ENCODE measurements at places on chromosomes 7 and 10. TPM values are rescaled to one million over a fixed set of nuclear protein-coding genes. Genes with fewer than 3 reads are reported as not detected.

The ACSM6 gene
- not detected for polyA plus RNA-seq

The MUC12 gene
- 5.3 TPM for polyA plus RNA-seq

The DENND11 gene
- 3.8 TPM for polyA plus RNA-seq

The NEBL gene
- polyA plus RNA-seq: 20.0 TPM

The C7orf33 gene
- not detected for polyA plus RNA-seq

The KCNIP2 gene
- 5.1 TPM for polyA plus RNA-seq

The GPR22 gene
- polyA plus RNA-seq: 0.11 TPM

The TMEM60 gene
- polyA plus RNA-seq: 27.9 TPM

The GCK gene
- polyA plus RNA-seq: 0.90 TPM

DNA sequence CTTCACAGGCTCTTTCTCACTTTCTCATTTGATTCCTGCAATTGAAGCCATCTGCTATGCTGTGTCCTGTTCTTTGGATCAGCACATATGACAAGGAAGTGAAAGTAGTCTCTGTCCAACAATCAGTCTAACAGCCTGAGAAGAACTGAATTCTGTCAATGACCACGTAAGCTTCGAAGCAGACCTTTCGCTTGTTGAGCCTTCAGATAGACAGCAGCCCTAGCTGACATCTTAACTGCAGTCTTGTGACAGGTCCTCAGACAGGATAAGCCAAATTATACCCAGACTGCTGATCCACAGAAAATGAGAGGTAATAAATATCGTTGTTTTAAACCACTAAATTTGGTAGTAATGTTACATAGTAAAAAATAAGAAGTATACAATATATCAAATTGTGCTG lies 691.0 kb upstream of the LRRTM3 start:
- DNase-seq: no peak

- peak; percentile 85 for DNase-seq
Observed at GRCh38 chr7:129501760-129502707, at the start of gene SMKR1. TSS of gene SMKR1 (plus strand) at chr7:129502531. CDS start at chr7:129502825, 294 bp downstream.

DNA sequence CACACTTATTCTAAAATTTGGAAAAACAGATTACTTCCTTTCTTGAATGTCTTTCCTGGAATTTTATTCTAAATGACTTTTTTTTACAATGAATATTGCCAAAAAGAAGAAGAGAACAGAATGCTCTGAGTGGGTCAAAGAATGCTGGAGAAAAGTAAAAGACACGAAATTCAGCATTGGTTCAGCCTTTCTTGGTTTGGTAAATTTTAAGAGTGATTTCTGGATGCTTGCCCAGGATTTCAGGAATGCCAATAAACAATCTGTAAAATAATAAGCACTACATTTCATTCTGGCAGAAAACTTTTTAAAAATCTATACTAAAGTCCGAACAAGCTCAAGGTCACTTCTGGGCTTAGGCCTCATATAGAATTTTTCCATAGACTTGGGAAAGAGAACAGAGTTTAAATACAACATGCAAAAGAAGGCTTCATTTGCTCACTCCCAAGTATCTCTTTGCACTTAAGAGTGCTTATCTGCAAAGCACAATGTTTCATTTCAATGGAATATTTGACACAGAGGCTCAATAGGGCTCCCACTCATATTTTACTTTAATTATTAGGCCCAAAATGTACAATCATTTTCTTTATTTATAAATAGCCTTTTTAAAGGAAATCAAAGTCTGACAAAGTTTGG lies 359.5 kb upstream of the ANKRD30A start:
- no peak for DNase-seq

- no peak for DNase-seq
Observed at GRCh38 chr7:1242606-1243289, 10.1 kb downstream of the UNCX start.

DNA sequence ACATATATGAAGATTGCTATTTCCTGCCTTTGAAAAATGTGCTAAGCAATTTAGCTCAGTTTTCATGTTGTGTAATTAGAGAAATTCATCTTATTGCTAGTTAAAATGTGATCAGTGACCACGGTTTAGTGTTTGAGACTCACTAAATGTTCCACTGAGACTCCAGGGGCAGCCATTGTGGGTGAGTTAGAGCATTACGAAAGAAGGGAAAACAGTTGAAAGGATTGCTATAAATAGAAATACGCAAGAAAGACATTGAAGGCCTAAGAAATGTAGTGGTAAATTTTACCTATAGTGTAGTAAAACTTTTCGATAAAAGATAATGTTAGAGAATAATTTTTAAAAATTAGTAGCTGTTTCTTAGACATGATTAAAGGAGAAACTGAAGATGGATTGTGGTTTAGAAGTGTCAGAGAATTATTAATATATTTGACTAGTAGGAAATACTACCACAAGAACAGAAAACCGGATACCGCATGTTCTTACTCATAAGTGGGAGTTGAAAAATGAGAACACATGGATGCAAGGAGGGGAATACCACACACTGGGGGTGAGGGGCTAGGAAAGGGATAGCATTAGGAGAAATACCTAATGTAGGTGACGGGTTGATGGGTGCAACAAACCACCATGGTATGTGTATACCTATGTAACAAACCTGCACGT lies 394.5 kb downstream of the SEMA3D start:
- no peak for DNase-seq

DNA sequence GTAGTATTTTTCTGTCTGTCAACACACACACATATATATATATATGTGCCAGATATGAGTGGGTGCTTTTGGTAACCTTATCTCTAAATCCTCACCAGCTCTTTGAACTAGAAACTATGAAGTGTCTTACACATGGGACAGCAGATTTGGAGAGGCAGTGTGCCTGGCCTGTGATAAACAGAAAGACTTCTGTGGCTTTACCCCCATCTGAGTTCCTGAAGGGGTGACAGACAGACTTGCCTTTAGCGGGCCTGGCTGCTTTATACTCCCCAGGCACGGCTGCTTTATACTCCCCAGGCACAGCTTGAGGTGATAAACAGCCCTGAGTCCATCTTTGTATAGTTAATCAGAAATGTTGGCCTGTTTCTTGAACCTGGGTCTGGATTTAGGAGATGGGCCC lies 5.6 kb downstream of the BAG3 start:
- DNase-seq: no peak

DNA sequence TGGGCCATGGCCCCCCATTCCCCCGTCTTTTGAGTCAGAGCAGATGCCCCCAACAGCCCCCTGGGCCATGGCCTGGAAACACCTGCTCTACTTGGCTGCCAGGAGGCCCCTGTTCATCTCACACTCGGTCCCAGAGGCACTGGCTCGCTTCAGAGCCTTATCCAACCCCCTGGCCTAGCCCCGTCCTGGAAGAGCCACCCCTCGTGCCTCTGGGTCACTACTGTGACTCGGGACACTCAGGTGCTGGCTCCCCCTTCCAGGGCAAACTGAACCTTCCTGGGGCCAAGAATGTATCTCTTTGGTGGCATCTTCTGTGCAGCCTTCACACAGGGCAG lies 7.0 kb downstream of the POLR2J start:
- DNase-seq: no peak

GRCh38 chr7:159033956-159034355 lies 110.7 kb downstream of the VIPR2 start:
- DNase-seq: peak; percentile 9

GRCh38 chr7:119974972-119975371 lies 298.0 kb upstream of the KCND2 start:
- no peak for DNase-seq

DNA sequence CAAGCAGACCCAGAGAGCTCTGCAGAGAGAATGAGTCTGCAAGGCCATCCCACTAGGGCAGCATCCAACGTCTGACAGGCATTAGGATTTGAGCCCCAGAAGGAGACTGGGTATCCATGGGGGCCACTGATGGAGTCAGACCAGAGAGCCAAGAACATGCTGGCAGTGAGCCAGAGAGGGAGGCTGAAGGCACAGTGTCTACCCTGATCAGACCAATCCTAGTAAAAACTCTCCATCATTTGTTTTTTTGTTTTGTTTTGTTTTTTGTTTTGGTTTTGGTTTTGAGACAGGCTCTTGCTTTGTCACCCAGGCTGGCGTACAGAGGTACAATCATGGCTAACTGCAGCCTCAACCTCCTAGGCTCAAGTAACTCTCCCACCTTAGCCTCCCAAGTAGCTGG lies 133.1 kb upstream of the LYZL2 start:
- DNase-seq: no peak

DNA sequence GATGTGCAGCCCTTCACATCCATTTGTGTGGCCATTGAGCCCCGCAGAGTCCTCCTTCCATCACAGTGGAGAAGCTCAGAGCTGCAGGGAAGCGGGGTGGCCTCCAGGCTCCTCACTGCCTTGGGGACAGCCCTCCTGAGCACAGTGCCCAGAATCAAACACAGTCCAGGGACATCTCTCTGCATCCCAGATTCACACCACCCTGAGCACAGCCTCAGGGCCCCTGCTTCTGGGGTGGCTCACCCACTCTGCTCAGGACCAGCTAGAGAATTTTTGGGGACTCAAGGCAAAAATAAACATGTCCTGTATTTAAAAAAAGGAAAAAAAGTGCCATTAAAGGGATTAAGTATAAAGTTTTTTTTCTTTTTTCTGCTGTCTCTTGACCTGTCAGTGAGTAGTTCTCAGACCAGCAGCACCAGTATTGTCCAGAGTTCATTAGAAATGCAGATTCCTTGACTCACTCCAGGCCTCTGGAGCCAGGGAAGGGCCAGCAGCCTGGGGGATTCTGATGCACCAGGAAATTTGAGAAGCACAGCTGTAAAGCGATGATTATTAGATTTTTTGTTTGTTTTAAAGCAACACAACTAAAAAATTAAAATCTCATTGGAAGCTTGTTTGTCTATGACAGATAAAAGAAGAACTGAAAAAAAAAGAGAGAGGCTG lies 61.6 kb downstream of the ARHGAP22 start:
- DNase-seq: peak; percentile 4

GRCh38 chr7:150787321-150788281 lies 12.6 kb downstream of the TMEM176B start:
- DNase-seq: peak; percentile 36

- no peak for DNase-seq
Observed at GRCh38 chr7:30165590-30165989, 30.8 kb downstream of the MTURN start.

GRCh38 chr10:101099901-101100300 lies 31.2 kb upstream of the TLX1 start:
- no peak for DNase-seq

DNA sequence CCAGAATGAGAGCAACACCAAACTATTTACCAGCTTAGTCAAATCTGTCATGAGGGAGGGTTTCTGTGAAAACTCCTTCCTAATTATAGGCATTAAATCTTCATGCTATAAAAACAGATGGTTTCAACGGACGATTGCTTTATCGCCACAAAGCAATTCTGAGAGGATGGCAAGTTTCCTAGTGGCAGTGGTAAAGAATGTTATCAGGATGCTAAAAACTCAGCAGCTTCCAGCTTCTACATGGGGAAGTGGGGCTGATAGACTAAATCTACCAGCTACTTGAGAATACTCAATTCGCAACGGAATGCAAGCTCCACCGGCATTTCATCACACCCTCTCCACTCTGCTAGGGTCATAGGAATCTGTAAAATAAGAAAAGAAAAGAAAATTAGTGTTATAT lies 41.8 kb downstream of the JCAD start:
- no peak for DNase-seq

DNA sequence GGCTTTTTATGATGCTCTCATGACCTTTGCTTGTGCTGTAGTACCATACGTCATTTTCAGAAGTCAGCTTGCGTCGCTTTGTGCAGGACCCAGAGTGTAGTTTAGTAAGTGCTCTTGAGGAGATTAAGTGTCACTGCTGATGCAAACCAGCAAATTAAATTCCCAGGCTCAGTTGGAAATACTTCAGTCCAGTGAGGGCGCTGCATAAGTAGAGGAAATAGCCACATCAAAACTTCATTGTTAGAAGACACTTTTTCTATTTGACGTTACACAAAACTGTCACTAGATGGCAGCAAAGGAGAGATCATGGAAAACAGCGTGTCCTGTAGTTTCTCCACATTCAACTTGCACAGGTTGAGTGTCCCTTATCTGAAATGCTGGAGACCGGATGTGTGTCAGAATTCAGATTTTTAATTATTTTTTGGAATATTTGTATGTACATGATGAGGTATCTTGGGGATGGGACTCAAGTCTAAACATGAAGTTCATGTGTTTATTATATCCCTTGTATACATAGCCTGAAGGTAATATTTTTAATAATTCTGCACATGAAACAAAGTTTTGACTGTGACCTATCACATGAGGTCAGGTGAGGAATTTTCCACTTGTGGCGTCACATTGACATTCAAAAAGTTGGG lies 7.9 kb downstream of the ZNF22 start:
- DNase-seq: peak; percentile 52

GRCh38 chr7:122988333-122988732 lies 7.2 kb downstream of the TAS2R16 start:
- DNase-seq: no peak

All from testis (tissue), 5 donors.